Lung (tissue), 17 donors: ENCODE measurements at places on chromosomes 4 and X. TPM values are rescaled to one million over a fixed set of nuclear protein-coding genes. Genes with fewer than 3 reads are reported as not detected.
A peak's percentile ranks its signal among the peaks of the same experiment; 100 is the strongest.

GRCh38 chrX:69551421-69552009, 47.4 kb downstream of the NALF2 start:
- H3K4me1 ChIP-seq = no peaks in the 10 kb centered on the region
- H3K27me3 ChIP-seq = no peaks in the 10 kb centered on the region
- H3K4me3 ChIP-seq = no peak overlapping the region
- no peaks in the 10 kb centered on the region for H3K36me3 ChIP-seq

DNA sequence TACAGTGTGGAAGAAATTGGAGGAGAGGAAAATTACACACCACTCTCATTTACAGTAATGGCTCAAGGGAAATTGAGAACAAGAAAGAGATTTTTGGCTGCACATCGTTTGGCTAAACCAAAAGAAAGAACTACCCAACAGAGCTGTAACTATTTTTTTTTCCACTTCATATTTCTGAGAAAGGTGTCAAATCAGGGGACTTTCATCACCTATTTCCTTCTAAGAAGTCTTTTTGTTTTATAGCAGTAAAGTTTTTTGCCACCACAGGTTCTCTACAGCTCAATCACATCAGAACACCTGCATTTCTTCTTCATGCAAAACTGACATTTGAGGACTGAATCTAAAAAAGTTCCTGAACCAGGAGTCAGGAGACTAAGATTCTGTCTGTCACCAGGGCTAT, 57.5 kb upstream of the TNIP3 start:
- no peaks in the 10 kb centered on the region for H3K27me3 ChIP-seq
- H3K4me3 ChIP-seq = no peak overlapping the region
- peaks cover 20% of the 10 kb centered on the region for H3K4me1 ChIP-seq
- DNase-seq = no peak
- H3K27ac ChIP-seq = no peak overlapping the region
- no peaks in the 10 kb centered on the region for H3K36me3 ChIP-seq

DNA sequence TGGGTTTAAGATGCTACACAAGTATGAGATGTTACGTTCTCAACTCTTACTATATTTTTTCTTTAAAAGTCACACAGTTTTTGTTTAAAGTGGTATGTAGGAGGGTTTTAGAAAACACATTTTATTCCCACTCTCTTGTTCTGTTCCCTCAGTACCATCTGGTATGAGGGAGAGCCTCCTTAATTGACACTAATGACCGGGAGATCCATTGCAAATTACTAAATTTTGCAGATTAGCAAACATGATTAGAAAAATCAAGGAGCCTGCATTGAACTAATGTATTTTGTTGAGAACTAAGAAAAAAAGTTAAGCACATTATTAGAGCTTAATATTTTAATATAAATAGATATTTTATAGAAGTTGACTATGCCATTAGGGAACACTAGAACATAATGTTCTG, 87.3 kb upstream of the UNC5C start:
- DNase-seq = no peak
- H3K36me3 ChIP-seq = no peaks in the 10 kb centered on the region
- H3K4me1 ChIP-seq = no peaks in the 10 kb centered on the region

GRCh38 chr4:2786152-2786671, 6.7 kb upstream of the SH3BP2 start:
- H3K4me1 ChIP-seq = no peaks in the 10 kb centered on the region
- no peaks in the 10 kb centered on the region for H3K27me3 ChIP-seq
- no peak overlapping the region for H3K4me3 ChIP-seq
- DNase-seq = no peak

- no peaks in the 10 kb centered on the region for H3K36me3 ChIP-seq
- H3K4me1 ChIP-seq = peaks cover 2% of the 10 kb centered on the region
- peak overlapping the region; percentile 75 for H3K27ac ChIP-seq
- H3K4me3 ChIP-seq = no peak overlapping the region
Measured at GRCh38 chr4:70637239-70637913, 8.8 kb downstream of the ENAM start.

DNA sequence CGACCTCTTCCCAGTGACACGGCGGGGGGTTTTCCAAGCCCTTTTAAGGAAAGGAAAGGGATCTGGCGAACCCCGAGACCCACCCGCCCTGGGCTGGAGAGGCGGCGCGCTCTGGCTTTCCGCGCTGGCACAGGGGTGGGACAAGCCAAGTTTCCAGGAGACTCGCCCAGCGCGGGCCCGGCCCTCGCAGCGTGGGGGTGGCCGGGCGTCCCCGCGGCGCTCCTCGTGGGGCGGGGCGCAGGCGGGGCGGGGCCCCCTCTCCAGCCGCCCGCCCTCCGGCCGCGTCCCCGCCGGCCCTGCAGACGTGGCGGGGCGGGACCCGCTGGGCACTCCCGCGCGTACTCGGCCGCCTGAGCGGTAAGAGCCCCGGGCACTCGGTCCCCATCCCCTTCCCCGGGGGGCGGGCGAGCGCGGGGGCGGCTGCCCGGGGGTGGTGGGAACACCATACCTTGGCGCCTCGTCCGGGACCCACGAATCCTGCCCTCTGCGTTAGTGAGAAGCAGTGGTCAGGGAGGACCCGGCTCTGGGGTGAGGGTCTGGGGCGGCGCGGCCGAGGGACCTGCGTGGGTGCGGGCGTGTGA, at the start of gene FAM114A1:
Gene FAM114A1, plus strand, starts transcription at position 329 of the 581 bp plus-strand sequence. CDS start 10,273 bp downstream, outside the sequence.
- peak; percentile 92 for DNase-seq
- H3K27ac ChIP-seq = peak within 1 kb of the TSS; percentile 97
- no peaks in the 10 kb centered on the region for H3K4me1 ChIP-seq
- H3K36me3 ChIP-seq = peaks cover 2% of the 10 kb centered on the region
- H3K27me3 ChIP-seq = no peaks in the 10 kb centered on the region
- H3K4me3 ChIP-seq = peak within 1 kb of the TSS; percentile 82

GRCh38 chr4:40486534-40486933, 143.1 kb downstream of the RBM47 start:
- no peak for DNase-seq
- no peaks in the 10 kb centered on the region for H3K4me1 ChIP-seq
- H3K27ac ChIP-seq = no peak overlapping the region
- no peaks in the 10 kb centered on the region for H3K36me3 ChIP-seq
- H3K4me3 ChIP-seq = no peak overlapping the region
- H3K27me3 ChIP-seq = no peaks in the 10 kb centered on the region

GRCh38 chr4:121738780-121739535, 26.0 kb downstream of the SMIM43 start:
- no peak overlapping the region for H3K4me3 ChIP-seq
- no peak overlapping the region for H3K27ac ChIP-seq
- H3K27me3 ChIP-seq = no peaks in the 10 kb centered on the region
- peaks cover 31% of the 10 kb centered on the region for H3K4me1 ChIP-seq

- H3K36me3 ChIP-seq = no peaks in the 10 kb centered on the region
- peak; percentile 63 for DNase-seq
- no peak overlapping the region for H3K4me3 ChIP-seq
- H3K4me1 ChIP-seq = no peaks in the 10 kb centered on the region
- H3K27me3 ChIP-seq = no peaks in the 10 kb centered on the region
Measured at GRCh38 chrX:13064599-13065143, 20.3 kb upstream of the FAM9C start.

- H3K27ac ChIP-seq = no peak overlapping the region
- no peaks in the 10 kb centered on the region for H3K36me3 ChIP-seq
- H3K4me3 ChIP-seq = no peak overlapping the region
- no peaks in the 10 kb centered on the region for H3K27me3 ChIP-seq
Measured at GRCh38 chrX:144335402-144335801, 451.5 kb downstream of the UBE2NL start.

DNA sequence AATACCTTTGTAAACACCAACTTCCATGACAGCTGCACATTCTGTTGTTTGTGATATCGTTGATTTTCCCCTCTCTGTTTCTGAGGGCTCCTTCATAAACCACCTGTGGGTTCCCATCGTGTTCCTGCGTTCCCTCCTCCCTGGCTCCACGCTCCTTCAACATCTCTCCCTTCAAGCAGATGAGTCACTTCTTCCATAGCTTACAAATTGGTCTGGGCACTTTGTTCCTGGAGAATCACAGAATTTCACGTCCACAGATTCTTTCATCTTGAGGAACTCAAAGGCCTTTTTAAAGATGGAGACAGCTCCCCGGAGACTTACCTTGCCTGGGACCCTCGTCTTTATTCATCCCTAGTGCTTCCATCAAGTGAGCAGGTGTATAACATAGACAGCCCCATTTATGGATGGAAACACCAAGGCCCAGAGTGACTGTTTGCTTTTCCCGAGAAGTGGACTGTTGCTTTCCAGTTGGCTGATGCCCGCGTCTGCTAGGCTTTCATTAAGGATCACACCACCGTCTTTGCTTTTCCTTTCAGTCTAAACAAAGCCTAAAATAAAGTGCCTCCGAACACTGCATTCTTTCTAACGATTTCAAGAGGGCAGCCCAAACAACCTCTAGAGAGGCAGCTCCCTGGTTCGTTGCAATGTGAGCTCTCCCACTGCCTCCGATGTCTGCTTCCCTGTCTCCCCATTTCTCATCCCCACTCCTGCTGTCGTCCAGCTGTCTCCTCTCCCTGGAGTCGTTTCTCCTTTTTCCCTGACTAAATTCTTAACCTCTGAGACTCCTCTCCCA, 146.3 kb upstream of the STX18 start:
- H3K4me1 ChIP-seq = no peaks in the 10 kb centered on the region
- no peak overlapping the region for H3K27ac ChIP-seq
- no peaks in the 10 kb centered on the region for H3K27me3 ChIP-seq
- no peak overlapping the region for H3K4me3 ChIP-seq
- DNase-seq = no peak

- H3K27ac ChIP-seq = no peak overlapping the region
- no peaks in the 10 kb centered on the region for H3K4me1 ChIP-seq
- H3K36me3 ChIP-seq = no peaks in the 10 kb centered on the region
- no peaks in the 10 kb centered on the region for H3K27me3 ChIP-seq
- peak; percentile 18 for DNase-seq
Measured at GRCh38 chrX:140141444-140142029, 176.2 kb upstream of the CXorf66 start.

DNA sequence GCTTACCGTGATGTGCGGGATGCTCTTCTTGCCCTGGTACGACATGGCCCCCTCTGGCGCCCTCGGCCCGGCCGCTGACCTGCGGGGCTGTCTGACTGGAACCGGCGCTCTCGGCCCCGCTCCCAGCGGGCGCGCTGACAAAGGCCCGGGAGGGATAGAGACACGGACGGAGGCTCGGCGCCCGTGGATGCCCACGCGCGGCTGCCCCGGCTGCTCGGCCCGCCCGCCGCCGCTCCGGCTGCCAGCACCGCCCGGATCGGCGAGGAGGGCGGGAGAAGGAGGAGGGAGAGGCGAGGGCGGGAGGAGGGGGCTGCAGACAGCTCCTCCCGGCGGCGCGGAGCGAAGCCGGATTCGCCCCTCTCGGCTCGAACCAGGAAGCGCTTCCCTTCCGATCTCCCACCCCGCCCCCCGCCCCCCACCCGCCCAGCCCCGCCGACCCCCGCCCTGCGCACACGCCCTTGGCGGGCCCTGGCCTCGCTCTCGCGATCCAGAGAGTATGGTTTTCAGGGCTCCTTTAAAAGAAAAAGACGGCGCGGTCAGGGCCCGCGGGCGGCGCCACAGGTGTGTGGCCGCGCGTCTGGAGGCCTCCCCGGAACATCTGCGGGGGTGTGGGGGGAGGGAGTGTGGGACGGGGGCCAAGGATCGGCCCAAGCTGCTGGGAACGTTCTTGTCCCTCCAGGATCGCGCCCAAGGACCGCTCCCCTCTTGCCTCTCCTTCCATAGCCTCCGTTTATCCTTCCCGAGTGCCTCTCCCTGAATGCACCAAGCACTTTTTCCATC, 4.5 kb downstream of the CRMP1 start:
- H3K27ac ChIP-seq = peak overlapping the region; percentile 8
- H3K4me3 ChIP-seq = peak overlapping the region; percentile 40
- H3K36me3 ChIP-seq = no peaks in the 10 kb centered on the region

DNA sequence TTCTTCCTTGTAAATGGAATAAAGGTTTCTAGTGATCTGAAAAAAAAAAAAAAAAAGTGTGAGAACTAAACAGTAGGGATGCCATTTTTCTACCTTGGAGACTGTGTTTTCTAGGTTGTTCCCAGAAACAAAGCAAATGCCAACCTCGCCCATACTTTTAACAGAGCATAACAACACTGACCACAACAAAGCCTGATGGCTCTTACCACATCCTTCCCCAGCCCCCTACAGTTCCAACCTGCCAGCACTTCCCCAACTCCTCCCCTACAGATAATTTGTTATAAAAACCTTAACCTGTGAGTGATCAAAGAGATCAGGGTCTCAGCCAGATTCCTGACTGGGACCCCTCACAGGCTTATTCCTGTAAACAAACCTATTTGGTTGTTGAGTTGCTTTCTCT, 940.0 kb downstream of the SH3BGRL start:
- H3K27ac ChIP-seq = no peak overlapping the region
- H3K4me1 ChIP-seq = no peaks in the 10 kb centered on the region
- H3K4me3 ChIP-seq = no peak overlapping the region
- DNase-seq = no peak
- H3K27me3 ChIP-seq = no peaks in the 10 kb centered on the region

GRCh38 chr4:105495667-105496066, 21.8 kb upstream of the PPA2 start:
- no peak for DNase-seq
- H3K4me1 ChIP-seq = no peaks in the 10 kb centered on the region
- no peak overlapping the region for H3K27ac ChIP-seq
- H3K36me3 ChIP-seq = no peaks in the 10 kb centered on the region
- no peak overlapping the region for H3K4me3 ChIP-seq

DNA sequence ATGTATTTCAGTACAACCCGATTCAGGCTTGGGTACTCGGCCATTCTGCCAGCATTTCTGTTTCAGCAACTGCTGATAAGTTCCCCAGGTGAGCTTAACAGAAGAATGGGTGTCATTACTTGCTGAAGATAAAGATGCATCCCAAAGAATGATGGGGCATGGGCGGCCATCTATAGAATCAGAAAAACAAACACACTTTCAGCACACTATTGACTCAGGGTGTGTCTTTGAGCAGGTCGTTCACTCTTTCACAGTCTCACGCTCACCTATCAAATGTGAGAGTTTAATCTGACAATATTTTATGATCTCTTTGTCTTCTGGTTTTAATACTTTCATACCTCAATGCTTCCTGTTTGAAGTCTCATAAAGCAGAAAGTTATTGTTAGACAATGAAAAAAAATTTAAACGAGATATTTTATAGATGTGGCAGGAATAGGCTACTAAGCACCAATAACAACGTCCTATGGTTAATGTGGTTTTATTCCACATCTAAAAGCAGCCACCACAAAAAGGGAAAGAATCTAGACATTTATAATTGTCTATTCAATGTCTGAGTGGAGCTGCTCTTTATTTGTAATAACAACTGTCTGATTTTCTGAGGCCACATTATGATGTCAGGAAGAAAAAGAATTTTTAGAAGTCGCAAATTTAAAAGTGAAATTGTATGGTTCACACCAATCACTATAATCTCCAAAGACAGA, 17.0 kb downstream of the GASK1B start:
- H3K36me3 ChIP-seq = peaks cover 13% of the 10 kb centered on the region
- no peak overlapping the region for H3K4me3 ChIP-seq

Gene AADAT
- 14.0 TPM for total RNA-seq

Gene CCKAR
- not detected for total RNA-seq

Gene RXFP1
- 2.5 TPM for total RNA-seq

Gene GRID2
- total RNA-seq = 0.09 TPM

Gene RHOH
- 12.9 TPM for total RNA-seq

Gene AKAP14
- total RNA-seq = 7.9 TPM

Gene SMS
- 55.9 TPM for total RNA-seq
